ELR (cell line): ENCODE measurements at places on chromosomes 3 and 15.

GRCh38 chr3:103127098-103127630, 692.3 kb downstream of the ZPLD1 start:
- peak; percentile 5 for DNase-seq

GRCh38 chr3:134871818-134872217, 76.8 kb downstream of the EPHB1 start:
- DNase-seq = no peak

DNA sequence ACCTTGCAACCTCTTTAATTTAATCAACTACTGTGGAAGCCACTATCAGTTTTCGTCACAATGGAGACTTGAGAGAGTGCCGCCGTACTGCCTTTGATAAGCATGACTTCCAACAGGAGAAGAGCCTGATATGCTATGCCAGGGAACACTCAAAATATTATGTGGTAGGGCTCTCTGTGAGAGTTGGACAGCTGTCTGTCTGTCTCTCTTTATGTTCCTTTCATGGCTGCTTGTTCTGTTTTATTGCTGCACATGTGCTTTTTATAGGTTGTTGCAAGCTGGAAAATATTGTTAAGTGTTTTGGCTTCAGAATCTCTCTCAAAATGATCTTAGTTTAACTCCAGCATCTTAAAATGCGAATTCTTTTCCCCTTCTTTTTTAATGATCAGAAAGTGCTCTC, 249.4 kb upstream of the RARB start:
- DNase-seq = no peak

DNA sequence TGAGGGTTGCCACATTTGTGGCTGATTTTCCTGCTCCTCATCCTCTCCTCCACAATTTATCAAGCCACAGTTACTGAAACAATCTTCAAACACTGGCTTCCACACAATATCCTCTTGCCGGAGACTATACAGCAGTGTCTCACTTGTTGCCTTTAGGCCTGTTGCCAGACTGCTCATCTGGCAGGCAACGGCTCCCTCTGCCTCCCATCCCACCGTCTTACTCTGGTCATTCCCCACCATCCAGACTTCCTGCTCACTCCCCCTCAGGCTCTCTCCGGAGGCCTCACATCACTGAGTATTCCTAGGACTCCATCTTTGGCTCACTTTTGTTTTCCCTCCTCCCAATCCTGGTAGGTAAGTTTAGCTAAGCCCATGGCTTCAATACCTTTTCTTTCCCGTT, 301.9 kb downstream of the IL20RB start:
- no peak for DNase-seq

DNA sequence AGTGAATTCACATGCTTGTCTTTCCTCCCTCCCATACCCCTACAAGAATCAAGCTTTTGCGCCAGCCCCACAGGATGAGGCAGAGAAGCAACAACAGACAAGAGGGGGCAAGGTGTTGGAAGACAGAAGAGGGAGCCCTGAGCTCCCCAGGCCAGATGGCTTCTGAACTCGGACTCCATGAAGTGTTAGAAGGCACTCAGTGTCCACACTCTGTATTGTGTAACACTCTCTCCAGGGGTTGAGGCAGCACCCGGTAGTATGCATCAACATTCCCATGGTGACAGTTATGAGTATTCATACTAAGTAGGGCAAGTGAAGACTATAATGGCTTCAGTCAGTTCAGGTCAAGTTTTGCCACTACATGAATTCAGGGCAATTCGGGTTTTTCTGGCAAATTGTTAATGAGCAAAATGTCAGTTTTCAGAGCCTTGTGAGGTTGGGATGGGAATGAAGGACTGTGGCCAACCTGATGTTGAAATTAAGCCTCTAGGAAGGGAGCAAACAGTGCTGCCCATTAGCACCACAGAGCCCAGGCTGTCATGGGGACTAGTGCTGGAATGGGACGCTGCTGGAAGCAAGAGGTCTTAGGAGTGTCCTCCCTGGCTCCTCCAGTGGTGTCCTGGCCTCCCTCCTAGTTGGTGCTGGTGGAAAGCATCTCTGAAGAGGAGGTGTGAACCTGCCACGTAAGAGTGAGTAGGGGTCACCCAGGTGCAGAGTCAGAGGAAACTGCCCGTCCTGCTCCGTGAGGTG, 79.4 kb downstream of the KLF15 start:
- DNase-seq = no peak
